Left cardiac atrium (tissue), 4 donors: ENCODE measurements at places on chromosomes 5 and 9.

- no peak for DNase-seq
Measured at GRCh38 chr5:135549413-135549812, 13.6 kb upstream of the NEUROG1 start.

DNA sequence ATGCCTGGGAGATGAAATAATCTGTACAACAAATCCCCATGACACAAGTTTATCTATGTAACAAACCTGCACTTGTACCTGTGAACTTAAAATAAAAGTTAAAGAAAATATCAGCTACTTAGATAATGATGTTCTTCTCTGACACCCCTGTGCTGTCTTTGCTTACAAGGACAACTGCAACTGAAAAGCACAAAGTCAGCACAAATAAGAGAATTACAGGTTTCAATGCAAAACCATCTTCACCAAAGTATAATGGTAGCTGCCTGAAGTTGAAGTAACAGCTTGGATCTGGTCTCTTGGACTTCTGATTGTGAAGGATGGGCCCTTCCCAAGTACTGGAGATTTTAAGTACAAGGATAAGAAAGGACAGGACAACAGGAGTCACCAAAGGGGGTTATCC, 45.6 kb upstream of the PPP2R2B start:
- DNase-seq: no peak

DNA sequence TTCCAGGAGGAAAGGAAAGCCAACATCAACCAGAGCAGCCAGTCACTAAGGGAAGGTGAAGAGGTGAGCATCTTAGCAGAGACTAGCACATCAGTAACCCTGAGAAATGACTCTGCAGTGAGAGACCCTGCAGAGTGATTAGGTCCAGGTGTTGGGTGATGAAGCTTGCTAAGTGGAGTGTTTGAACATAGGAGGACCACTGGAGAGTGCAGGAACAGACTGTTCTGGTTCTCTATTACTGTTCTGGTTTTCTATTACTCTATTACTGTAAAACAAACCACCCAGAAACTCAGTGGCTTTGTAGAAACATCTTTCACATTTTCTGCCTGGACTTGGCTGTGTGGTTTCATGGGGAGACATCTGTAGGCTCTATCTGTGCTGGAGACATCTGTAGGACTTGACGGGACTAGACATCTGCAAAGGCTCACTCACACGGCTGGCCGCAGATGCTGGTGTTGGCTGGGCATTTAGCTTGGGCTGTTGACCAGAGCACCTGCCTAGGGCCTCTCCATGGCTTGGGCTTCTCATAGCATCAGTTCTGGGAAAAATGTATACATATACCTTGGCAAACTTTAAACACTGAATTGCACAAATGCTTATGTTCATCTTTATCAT, 33.4 kb upstream of the SPATA31E1 start:
- no peak for DNase-seq

GRCh38 chr5:44150075-44150723, 239.0 kb downstream of the FGF10 start:
- DNase-seq: no peak

GRCh38 chr5:160039810-160040470, 31.0 kb downstream of the TTC1 start:
- no peak for DNase-seq
